Muscle of leg (tissue), 16 donors: ENCODE measurements at places on chromosomes 11 and 22. TPM values are rescaled to one million over a fixed set of nuclear protein-coding genes. Genes with fewer than 3 reads are reported as not detected.

Gene MGAT3
- 4.0 TPM for polyA plus RNA-seq

Gene CRYBA4
- not detected for polyA plus RNA-seq

Gene APIP
- 23.1 TPM for polyA plus RNA-seq

Gene MS4A6A
- 25.1 TPM for polyA plus RNA-seq

Gene CDK2AP2
- 18.8 TPM for polyA plus RNA-seq

Gene RFPL3
- polyA plus RNA-seq = not detected

Gene ZNRF3
- polyA plus RNA-seq = 8.7 TPM

Gene UPB1
- polyA plus RNA-seq = 1.0 TPM

Gene CHRM1
- not detected for polyA plus RNA-seq

Gene FAM83F
- 0.06 TPM for polyA plus RNA-seq

Gene SLC22A12
- polyA plus RNA-seq = not detected

Gene MUC2
- not detected for polyA plus RNA-seq

Gene RNASEH2C
- polyA plus RNA-seq = 24.2 TPM

Gene SCGB2A2
- not detected for polyA plus RNA-seq

Gene HEPACAM
- polyA plus RNA-seq = 0.19 TPM

Gene TTC36
- 2.3 TPM for polyA plus RNA-seq

Gene OR6A2
- 0.04 TPM for polyA plus RNA-seq

Gene YPEL1
- 18.3 TPM for polyA plus RNA-seq

Gene METTL15
- polyA plus RNA-seq = 14.0 TPM

Gene MISFA
- 5.4 TPM for polyA plus RNA-seq

Gene CDHR5
- 33.7 TPM for polyA plus RNA-seq

Gene CRACR2B
- 11.9 TPM for polyA plus RNA-seq

Gene JAML
- polyA plus RNA-seq = 2.9 TPM

Gene SAA2
- not detected for polyA plus RNA-seq

Gene SMTNL1
- polyA plus RNA-seq = 188 TPM

Gene PNPLA5
- not detected for polyA plus RNA-seq

Gene DENND6B
- polyA plus RNA-seq = 4.1 TPM
